ENCODE measurements at places on chromosomes 12 and 14.
A peak's percentile ranks its signal among the peaks of the same experiment; 100 is the strongest.

GRCh38 chr14:60655119-60655897, 6.0 kb upstream of the SIX1 start:
- DNase-seq = no peak

- no peak for DNase-seq
Observed at GRCh38 chr12:71799106-71799505, 40.5 kb upstream of the TBC1D15 start.

GRCh38 chr12:132611620-132612019, 1.2 kb upstream of the LRCOL1 start:
- no peak for DNase-seq

GRCh38 chr14:66920196-66920595, 269.0 kb upstream of the GARIN2 start:
- no peak for DNase-seq

DNA sequence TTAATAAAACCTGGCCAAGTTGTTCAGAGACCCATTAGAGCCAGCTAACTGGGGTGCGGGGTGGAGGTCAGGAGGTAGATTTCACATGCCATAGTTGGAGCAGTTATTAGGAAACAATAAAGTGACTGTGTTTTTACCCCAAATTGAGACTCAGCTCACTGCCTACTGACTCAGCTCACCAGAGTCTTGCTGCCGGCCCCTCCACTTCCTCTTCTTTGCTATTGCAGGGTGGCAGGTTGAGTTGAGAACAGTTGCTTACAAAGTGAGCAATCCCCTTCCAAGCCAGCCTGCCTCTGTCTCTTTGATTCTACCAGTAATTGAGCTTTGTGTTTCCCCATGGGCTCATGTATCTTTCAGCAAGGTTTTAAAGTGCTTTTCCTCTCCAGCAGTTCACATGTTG, 12.9 kb downstream of the ST8SIA1 start:
- no peak for DNase-seq

DNA sequence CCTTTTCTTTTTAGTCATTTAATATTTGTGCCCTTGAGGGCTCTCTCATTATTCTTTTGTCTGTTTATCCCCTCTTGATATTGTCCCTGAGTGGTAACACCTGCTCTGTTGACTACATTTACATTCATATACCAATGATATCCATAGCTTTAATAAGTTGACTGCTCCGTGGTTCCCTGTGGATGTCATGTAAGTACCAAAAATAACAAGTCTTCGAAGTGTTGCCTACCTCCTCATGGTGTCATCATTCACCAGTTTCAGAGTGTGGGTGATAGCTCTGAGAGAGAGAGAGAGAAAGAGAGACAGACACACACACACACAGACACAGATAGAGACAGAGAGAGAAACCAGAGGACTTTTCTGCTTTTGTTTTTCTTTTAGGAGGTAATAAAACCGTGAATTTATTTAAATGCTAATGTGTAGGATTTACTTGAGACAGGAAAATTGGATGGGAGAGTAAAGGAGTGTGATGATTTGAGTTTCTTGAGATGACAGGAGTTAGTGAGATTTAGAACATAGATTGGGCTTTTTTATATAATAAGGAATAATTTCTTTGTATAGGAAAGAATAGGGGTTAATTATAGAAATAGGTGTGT, 52.2 kb downstream of the PAPOLA start:
- DNase-seq = no peak

DNA sequence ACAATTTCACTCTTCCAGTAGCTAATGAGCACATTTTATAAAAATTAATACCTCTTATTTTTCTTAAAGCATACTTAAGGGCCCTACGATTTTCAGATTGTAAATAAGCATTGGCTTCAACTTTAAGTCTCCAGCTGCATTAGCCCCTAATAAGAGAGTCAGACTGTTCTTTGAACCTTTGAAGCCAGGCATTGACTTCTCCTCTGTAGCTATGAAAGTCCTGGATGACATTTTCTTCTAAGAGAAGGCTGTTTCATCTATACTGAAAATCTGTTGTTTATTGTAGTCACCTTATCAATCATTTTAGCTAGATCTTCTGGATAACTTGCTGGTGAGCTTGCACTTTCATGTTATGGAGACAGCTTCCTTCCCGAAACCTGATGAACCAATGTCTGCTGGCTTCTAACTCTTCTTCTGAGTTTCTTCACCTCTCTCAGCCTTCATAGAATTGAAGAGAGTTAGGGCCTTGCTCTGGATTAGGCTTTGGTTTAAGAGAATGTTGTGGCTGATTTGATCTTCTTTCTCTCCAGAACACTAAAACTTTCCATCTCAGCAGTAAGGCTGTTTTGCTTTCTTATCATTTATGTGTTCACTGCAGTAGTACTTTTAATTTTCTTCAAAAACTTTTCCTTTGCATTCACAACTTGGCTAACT, 377.1 kb upstream of the RGS6 start:
- peak; percentile 79 for DNase-seq

- no peak for DNase-seq
Observed at GRCh38 chr12:9626291-9626690, 18.6 kb upstream of the KLRB1 start.
